ENCODE measurements at places on chromosomes 2 and 18. TPM values are rescaled to one million over a fixed set of nuclear protein-coding genes. Genes with fewer than 3 reads are reported as not detected.

The RPIA gene
- total RNA-seq, result 18.9 TPM

The PROC gene
- 0.84 TPM for total RNA-seq

The DBI gene
- total RNA-seq, result 46.8 TPM

The CERKL gene
- 0.21 TPM for total RNA-seq

The IGFBP5 gene
- 0.21 TPM for total RNA-seq

The ITPRIPL1 gene
- total RNA-seq, result 4.7 TPM

The GALR1 gene
- total RNA-seq, result under 0.01 TPM

The CKAP2L gene
- 0.21 TPM for total RNA-seq

The ANKRD30B gene
- not detected for total RNA-seq

The LINC00305 gene
- not detected for total RNA-seq

The NTSR2 gene
- total RNA-seq, result not detected

The KLHL14 gene
- 1.4 TPM for total RNA-seq

The KCNJ3 gene
- total RNA-seq, result not detected

The NYAP2 gene
- total RNA-seq, result 0.10 TPM

The IL36A gene
- not detected for total RNA-seq

The TRABD2A gene
- 96.0 TPM for total RNA-seq

The GLI2 gene
- total RNA-seq, result not detected

The CTAGE1 gene
- total RNA-seq, result 0.10 TPM

The RUFY4 gene
- 1.0 TPM for total RNA-seq

The UGT1A8 gene
- total RNA-seq, result not detected

The HJURP gene
- total RNA-seq, result 0.31 TPM

The SERPINB11 gene
- total RNA-seq, result not detected

The CRYBA2 gene
- not detected for total RNA-seq

The CRYGC gene
- not detected for total RNA-seq

The KLF7 gene
- total RNA-seq, result 81.5 TPM

The UGT1A10 gene
- not detected for total RNA-seq

The SPHKAP gene
- not detected for total RNA-seq

The NAT8 gene
- not detected for total RNA-seq

The MC2R gene
- total RNA-seq, result under 0.01 TPM

The NT5C1B gene
- total RNA-seq, result not detected

The DSEL gene
- 1.5 TPM for total RNA-seq

The PFN4 gene
- total RNA-seq, result not detected

The NCK2 gene
- total RNA-seq, result 82.7 TPM

The ACTG2 gene
- 0.10 TPM for total RNA-seq

The G6PC2 gene
- not detected for total RNA-seq

The ALPI gene
- not detected for total RNA-seq

The TMEM17 gene
- 0.21 TPM for total RNA-seq

The GPAT2 gene
- 1.3 TPM for total RNA-seq

The ZNF2 gene
- 0.10 TPM for total RNA-seq

The CXCR2 gene
- 0.73 TPM for total RNA-seq

The AOX1 gene
- total RNA-seq, result not detected

The AKAIN1 gene
- not detected for total RNA-seq

The SIX3 gene
- total RNA-seq, result not detected

All from mononuclear cell (primary cell).